ENCODE measurements at places on chromosomes 3 and 15.

- DNase-seq: no peak
These were observed 12.2 kb upstream of the ZNF197 start for GRCh38 chr3:44612678-44613077.

DNA sequence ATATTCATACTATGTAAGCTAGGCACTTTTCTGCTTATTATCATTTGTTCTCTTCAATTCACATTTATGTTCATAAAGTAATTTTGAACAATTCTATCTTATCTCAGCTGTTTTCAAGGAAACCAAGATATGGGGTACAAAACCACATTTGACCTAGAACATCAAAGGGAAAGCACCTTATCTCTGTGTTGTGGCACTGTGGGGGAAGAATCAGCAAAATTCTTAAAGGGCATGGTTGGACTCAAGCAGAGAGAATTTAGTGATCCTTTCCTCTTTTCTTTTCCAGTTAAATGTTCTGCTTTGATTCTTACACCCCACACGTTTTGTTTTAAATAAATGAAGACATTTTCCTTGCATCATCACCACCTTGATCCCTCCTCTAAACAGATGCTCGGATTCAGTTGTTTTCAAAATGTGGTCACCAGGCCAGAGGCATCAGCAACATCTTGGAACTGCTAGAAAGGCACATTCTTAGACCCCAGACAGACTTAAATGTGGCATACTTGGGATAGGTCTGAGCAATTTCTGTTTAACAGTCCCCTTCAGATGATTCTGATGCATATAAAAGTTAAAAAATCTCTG is 128.4 kb upstream of the TP63 start:
- no peak for DNase-seq

DNA sequence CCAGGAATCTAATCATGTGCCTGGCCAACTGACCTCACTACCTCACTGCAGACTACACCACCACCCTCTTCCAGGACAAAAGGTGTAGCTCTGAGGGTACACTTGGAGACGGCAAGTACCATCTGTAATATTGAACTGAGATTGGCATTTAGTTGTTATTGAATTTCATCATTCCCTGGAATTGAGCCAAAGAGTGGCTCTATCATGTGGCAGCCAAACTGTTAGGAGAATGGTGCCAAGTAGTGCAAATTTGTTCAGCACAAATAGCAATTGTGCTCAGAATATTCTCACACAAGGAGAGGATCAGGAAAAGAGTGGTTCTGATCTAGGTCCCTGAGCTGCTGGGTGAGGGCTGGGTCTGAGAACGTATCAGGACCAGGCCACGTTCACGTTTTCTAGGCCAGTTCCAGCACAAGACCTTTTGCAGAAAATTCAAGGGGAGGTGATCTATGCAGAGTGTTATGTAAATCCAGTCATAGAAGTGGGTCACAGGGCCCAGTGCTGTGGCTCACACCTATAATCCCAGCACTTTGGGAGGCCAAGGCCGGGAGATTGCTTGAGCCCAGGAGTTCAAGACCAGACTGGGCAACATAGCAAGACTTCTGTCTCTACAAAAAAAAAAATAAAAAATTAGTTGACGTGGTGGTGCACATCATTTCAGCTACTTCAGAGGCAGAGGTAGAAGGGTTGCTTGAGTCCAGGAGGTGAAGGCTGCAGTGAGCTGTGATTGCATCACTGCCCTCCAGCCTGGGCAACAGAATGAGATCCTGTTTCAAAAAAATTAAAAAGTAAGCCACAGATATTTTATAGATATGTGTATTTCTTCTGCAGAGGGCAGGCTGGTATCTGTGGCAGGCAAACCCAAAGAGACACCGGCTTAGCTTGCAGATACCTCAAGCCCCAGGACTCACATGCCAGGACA is 31.9 kb upstream of the CFAP161 start:
- no peak for DNase-seq

GRCh38 chr3:125679258-125679657 is 84.0 kb upstream of the OSBPL11 start:
- DNase-seq: no peak

- no peak for DNase-seq
These were observed 331 bp downstream of the RNU6-1 start for GRCh38 chr15:67839499-67839928.

- DNase-seq: no peak
These were observed 762.7 kb downstream of the ROBO1 start for GRCh38 chr3:79005084-79005483.

GRCh38 chr15:89575656-89576416 is 567 bp downstream of the TICRR start:
- DNase-seq: no peak

DNA sequence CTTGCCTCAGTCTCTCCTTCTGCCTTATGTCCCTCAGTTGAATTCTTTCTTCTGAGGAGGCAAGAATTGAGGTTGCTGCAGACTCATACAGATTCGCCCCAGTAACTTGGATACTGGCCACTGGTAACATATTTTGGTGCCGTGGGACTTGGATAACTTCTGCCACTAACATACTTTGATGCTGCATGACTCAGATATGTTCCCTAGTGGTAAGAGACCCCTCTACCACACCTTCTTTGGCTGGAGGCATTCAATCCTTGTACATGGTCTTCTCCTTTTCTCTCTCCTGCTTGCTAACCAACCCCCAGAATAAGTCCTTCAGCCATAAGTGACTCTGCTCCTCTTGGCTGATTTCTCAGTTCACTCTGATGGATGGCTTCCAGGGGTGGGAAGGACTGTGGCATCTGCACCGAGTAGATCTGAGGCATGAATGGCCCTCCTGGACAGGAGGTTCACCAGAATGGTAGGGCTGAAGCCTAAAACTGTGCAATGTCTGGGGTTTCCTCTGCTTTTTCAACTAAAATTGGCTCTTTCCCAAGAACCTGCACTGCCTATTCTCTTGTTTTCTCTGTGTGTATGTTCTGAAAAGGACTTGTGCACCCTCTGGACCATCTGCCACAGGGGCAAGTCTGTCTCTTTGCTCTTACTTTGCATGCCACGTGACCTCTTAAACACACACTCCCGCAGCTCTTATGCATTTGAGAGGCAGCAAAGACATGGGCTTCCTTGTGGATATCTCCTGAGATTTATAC is 55.5 kb upstream of the FSTL1 start:
- no peak for DNase-seq

- no peak for DNase-seq
These were observed 2.3 kb downstream of the FOXL2 start for GRCh38 chr3:138944654-138944928.

DNA sequence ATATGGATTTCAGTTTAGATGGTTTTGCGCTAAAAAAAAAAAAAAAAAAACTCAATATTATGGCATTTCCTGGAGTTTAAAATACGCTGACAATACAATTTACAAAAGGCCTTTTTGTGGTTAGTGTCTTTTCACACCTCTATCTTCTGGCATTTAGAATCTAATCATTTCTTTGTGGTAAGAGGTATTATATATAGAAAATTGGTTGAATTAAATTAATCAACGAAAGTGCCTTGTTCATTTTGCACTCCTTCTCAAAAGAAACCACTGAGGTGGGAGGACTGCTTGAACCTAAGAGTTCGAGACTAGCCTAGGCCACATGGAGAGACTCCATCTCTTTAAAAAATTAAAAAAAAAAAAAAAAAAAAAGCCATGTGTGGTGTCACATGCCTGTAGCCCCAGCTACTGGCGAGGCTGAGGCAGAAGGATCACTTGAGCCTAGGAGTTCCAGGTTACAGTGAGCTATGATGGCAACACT is 90.0 kb upstream of the ICE2 start:
- no peak for DNase-seq

GRCh38 chr3:141275973-141276372 is 44.3 kb downstream of the PXYLP1 start:
- no peak for DNase-seq

DNA sequence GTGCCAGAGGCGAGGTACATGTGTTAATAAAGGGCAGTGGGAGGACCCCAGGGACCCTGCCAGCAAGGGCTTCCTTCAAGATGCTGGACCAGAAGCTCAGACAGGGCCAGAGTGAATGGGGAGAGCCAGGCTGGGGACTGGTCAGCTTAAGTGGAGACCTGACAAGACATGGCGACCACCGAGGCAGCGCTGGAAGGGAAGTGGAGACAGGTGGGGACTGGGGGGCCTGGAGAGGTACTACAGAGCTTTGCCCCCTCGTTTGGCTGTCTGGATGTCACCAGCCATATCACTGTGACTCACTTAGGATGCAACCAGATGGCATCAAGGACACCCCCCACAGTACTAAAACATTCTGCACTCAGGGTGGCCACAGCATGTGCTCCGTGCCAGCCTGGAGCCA is 97.9 kb downstream of the ADCY5 start:
- DNase-seq: no peak

GRCh38 chr15:59711451-59712243 is 22.5 kb upstream of the BNIP2 start:
- DNase-seq: no peak

- no peak for DNase-seq
These were observed 220.0 kb upstream of the TPRG1 start for GRCh38 chr3:188951734-188952133.

GRCh38 chr3:105398437-105398836 is 31.7 kb downstream of the ALCAM start:
- DNase-seq: no peak

DNA sequence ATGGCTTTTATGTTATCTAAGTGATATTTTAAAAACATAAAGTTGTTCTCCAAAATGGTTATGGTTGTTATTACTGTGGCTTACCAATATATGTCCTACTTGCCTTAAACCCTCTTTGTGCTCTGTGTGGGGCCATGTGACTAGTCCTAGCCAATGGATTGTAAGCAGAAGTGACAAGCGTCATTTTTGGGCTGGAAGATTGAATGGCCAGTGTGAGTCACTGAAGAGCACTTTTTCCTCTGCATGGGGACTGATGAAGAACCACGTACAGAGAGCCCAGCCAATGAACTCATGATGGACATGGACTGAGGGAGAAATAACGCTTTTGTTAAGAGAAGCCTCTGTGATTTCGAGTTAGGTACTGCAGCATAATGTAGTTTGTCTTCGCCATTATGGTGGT is 332.7 kb downstream of the EDEM1 start:
- DNase-seq: no peak

DNA sequence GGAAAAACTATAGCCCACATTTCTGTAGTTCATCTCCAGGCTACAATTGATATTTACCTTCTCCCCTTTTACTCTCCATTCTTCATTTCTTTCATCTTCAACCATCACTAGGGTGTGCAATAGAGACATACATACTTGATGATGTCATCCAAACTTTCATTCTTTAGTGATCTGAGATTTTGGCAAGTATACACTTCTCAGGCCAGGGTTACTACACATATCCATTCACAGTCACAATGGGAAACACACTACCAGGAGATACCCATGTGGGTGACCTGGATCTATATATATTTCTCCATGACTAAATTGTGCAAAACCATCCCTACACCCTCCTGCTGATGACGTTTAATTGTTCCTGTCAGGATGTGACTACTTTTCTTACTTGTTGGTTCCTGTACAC is 769.5 kb upstream of the DPPA4 start:
- DNase-seq: no peak

DNA sequence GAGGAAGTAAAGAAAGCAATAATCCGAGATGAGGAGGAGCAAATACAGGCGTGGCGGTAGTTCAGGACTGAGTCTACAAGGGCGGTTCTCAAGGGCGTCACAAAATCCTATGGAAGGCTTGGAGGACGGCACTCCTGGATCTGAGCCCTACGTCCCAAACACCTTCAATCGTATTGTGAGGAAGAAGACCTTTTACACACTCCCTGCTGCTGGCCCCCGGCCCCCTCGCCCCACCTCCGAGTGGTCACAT is 747 bp downstream of the PLD1 start:
- DNase-seq: no peak

DNA sequence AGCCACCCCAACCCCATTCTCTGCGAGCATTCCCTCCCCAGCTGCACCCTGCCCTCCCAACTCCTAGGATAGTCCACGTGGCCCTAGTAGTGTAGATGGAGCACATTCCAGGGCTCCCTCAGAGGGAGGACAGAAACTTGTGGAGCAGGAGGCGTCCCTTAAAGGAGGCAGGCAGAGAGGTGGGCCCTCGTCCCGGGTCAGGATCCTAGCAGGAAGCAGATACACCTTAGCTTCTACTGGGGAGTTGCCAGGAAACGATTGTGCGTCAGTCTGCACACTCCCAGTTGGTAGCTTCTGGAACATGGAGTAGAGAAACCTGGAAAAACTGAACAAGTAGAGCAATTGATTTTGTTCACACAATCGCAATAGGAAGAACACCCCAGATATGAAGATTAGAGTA is 43.9 kb upstream of the KLHL25 start:
- DNase-seq: no peak

DNA sequence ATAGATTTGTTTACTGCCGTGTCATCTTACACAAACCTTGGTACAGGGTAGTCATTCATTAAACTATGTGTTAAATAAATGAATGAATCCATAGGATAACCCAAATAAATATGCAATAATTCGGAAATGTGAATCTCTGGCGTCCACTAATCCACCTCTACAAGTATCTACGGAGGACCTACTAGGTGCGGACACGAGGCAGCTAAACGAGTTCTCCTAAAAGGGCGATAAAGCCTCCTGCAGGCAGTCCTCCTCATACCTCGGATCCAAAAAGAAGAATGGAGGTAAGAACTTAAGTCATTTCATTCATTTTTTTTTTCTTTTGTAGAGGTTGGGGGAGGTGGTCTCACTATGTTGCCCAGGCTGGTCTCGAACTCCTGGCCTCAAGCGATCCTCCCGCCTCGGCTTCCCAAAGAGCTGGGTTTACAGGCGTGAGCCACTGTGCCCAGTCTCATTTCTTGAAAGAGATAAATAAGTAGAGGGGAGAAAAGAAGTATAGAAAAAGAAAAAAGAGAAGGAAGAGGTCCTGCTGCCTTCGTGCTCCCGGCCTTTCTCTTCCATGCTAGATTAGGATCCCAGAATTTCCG is 706 bp upstream of the RPL35A start:
- DNase-seq: no peak

- DNase-seq: no peak
These were observed 9.4 kb upstream of the SEMA5B start for GRCh38 chr3:123037015-123037375.

DNA sequence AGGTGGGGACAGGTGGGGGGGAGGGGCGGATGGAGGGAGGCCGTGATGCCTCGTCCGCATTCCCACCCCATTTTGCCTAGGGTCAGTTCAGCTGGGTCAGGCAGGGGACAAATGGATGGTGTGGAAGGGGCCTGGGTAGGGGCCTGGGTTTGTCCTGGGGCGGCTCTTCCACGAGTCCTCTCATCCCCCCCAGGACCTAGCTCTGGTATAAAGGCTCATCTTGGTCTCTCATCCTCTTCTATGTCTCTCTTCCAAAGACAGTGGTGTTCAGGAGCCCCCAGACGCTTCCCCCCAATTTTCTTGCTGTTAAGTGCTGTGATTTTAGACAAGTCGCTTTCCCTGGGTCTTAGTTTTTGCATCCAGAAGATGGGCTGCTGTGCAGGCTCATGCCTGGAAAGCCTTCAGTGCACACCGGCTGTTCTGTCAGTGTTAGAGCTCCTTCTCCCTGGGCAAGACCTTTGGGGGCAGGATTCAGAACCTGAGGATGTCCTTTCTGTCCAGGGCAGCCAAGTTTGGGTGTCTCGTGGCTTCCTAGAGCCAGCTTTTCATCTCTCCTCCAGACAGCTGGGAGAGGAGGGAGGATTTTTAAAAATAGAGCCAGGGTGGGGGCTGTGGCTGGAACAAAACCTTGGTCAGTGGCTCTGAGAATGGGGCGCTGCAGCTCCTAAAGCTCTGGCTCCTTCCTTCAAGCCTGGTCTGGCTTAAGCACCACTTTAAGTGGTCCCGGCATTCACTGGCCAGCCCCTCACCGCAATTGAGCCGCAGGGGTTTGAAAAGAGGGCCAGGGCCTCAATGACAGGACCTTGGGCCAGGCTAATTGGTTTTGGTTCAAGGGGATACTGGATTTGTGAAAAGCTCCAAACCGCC is 37.7 kb upstream of the POLG start:
- DNase-seq: no peak

- DNase-seq: no peak
These were observed 29.9 kb upstream of the GOLGA8B start for GRCh38 chr15:34613301-34613700.
